ENCODE measurements at places on chromosomes 1 and 21.
A peak's percentile ranks its signal among the peaks of the same experiment; 100 is the strongest.

DNA sequence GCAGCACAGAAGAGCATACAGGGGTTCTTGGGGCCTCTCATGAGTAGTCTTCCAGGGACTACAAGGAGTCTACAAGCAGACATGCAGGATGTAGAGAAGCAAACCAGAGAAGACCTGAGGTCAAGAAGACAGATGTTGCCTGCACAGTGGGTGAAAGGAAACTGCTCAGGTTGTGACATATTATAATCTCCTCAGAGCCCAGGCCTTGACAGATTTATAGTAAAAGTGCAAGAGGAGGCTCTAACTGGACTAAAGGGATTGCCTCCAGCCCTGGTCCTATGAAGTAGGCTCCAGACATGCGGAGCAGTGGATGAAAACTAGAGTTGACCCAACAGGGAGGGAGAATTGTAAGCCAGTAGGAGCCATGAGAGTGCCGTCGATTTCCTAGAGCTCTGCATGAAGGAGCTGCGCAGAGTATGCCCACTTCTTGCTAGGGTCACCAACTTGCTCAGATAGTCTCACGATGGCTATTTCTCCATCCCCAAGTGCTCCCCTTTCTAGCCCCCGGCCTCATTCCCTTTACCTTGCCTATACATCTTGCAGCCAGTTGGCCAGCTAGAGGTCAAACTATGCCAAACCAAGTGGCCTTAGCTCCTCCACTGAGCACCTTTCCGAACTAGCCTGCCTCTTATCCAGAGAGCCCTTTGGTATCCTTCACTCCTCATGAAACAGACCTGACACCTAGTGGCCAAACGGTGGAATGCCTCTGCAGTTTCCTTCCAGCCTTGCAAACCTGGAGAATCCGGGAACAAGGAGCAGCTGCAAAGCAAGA, 36.2 kb upstream of the IPO9 start:
- peak; percentile 60 for DNase-seq

- no peak for DNase-seq
Observed at GRCh38 chr1:111878091-111878490, 111.4 kb downstream of the KCND3 start.

GRCh38 chr1:29415156-29415830, 179.0 kb downstream of the PTPRU start:
- no peak for DNase-seq

GRCh38 chr1:203706444-203706843, 58.5 kb upstream of the LAX1 start:
- no peak for DNase-seq

- no peak for DNase-seq
Observed at GRCh38 chr1:181518152-181518551, 34.8 kb downstream of the CACNA1E start.

DNA sequence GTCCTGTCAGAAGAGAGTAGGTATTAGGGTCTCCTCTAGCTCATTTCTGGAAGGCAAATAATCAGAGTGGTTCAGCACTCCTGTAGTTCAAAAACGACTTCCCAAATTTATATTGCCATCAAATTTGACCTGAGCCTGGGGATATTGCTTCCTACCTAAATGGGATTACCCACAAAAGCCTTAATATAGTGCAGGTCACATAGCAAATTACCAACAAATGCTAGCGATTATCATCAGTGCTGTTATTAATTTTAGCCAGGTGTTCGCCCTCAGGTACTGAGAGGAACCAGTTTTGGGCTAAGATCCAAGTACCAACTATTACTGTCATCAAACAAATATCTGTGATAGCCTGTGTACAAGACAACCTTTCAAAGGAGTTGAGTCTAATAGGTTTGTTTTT, 661.8 kb upstream of the PTBP2 start:
- no peak for DNase-seq

- DNase-seq: no peak
Observed at GRCh38 chr1:219269171-219269570, 95.5 kb downstream of the LYPLAL1 start.

GRCh38 chr1:212871976-212872375, 13.9 kb downstream of the FLVCR1 start:
- DNase-seq: no peak
